ENCODE measurements at places on chromosomes 5 and 9.

GRCh38 chr5:176648474-176649194 is 1.4 kb downstream of the TSPAN17 start:
- DNase-seq = no peak

DNA sequence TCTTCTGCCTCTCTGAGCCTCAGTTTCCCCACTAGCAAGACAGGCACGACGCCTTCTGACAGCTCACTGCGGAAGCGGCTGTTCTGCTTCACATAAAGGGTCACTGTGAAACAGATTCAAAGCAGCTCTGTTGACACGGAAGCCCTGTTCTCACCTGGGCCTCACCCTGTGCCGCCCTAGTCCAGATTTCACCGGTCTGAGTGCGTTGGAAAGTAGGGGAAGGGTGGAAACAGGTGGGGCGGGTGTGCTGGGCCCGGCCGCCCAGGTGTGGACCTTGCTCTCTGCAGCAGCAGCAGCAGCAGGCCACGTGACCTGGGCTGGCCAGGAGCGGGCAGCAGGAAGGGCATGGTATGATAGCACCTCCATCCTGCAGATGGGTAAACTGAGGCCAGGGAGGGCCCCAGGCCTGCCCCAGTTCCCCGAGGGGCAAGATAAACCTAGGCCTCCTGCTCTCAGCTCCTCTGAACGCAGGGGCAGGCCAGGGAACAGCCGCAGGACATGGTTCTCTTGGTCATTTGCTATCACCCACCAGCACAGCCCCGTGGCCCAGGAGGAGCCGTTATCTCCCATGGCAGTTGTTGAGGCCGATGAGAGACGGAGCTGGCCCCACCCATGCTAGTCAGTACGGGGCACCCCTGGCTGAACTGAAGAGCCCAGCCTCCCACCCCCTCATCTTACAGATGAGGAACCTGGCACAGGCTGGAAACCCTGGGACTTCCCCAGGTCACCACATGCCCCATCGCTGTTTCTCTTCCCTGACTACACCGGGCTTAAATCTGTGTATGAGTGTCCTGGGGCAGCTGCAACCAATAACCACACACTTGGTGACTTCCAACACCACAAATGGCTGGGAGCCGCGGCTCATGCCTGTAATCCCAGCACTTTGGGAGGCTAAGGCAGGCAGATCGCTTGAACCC is 12.1 kb downstream of the PTGES2 start:
- DNase-seq = no peak

DNA sequence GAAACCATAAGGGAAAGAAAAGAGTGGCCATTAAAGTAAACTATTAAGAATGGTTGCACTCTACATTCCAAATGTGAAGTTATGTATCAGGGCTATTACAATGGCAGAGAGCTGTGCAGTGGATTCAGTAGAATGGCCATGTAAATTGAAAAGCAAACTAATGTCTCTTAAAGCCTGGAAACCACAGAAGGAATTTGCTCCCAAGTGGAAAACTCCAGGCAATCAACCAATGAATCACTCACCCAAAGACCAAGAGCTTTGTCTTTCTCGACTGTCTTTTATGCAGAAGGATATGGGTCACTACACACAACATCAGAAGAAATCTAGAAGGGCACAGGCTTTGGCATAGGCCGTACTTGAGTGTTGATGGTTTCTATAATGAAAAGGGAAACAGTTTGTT is 114.9 kb downstream of the TLE1 start:
- no peak for DNase-seq

- DNase-seq = no peak
These were observed 27.4 kb downstream of the LNPEP start for GRCh38 chr5:96963267-96963666.

DNA sequence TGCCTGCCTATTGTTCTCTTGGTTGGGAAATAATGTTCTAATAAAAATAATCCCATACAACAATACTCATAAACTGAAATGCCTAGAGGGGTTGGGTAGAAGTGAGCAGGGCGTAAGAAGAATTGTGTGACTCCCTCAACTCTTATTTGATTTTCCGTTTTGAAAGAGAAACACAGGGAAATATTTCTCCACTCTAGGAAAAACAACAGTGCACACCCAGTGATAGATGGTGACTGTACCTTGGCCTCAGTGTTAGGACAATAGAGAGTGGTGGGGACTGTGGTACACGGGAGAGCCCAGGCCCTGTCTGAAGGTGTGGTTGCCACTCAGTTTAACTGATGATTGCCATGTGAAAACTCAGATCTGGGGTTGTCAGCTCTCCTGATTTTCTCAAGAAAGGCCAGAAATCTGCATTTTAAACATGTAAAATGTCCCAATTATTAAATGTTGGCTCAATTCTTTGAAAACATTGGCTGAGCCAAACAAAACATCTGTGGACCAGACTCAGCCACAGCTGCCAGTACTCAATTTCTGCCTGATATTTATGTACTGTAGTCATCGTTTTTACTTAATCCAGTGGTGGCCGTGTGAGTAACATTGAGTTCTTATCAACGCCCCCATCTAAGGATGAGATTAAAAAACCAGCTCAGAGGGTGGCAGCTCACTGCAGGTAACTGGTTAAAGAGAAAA is 103.8 kb upstream of the ZNF618 start:
- no peak for DNase-seq

GRCh38 chr9:105757496-105758251 is 63.3 kb downstream of the TMEM38B start:
- DNase-seq = no peak

GRCh38 chr5:137615171-137615775 is 116.1 kb upstream of the SPOCK1 start:
- DNase-seq = no peak

DNA sequence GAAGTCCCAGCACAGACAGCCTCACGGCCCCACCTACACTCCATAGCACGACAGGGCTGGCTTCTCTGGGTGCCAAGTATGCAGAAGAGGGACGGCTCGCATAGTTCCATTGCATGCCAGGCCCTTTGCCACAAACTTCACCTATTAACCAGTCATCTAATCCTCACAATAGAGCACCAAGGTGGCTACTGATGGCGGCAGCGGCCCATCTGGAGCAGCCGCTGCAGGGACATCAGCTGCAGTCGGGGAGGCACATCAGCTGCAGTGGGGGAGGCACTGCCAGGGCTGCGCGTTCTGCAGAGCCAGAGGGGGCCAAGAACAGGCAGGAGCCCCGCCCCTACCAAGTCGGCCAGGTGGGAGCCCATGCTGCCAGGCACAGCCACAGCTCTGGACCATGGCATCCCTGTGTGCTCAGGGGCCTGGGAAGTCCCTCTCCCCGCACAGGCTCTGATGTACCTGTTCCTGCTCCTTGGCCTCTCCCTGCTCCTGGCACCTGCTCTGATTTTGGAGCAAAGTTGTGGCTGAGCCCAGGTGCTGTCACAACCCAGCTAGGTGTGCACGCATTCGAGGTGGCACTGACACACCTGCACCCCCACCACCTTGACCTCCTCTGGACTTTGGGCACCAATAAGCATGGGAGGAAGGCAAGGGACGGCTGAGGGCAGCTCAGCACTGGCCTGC is 61.5 kb upstream of the SYNPO start:
- no peak for DNase-seq

DNA sequence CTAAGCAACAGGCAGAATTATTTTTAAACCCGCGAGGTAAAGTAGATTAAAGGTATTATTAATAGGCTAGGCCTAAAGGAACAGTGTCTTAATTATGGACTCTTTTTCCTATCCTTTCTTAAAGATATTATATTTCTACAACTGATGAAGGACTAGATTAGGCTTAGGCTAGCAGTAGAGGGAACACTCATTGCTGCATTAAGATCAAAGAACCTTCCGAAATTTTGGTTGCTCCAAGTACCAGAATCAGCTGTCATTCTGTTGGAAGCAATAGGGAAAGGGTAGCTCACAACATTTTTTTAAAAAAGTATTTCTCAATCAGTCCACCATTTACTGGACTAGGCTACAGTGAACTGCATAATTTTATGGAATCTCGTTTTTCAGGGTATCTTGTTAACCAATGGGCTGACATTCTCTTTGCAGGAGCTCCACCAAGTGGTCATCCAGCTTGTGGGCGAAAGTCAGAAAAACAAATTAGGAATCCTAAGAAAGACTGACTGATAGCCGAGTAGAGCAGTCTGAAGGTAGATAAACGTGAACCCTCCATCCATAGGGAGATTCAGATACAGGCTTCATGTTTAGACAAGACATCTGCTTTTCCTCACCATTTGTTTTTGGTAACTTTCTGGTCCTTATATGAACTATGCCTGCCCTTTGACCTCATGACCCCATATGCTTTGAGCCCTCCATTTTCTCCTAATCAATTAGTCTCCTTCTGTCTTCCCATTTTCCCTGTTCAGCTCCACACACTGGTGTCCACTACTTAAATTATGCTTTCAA is 103.6 kb upstream of the CHD1 start:
- DNase-seq = peak; percentile 4

DNA sequence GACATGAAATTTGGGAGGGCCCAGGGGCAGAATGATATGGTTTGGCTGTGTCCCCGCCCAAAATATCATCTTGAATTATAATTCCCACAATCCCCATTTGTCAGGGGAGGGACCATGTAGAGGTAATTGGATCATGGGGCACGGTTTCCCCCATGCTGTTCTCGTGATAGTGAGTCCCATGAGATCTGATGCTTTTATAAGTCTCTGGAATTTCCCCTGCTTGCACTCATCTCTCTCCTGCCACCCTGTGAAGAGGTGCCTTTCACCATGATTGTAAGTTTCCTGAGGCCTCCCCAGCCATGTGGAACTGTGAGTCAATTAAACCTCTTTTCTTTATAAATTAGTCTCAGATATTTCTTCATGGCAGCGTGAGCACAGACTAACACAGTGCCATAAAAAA is 11.3 kb downstream of the FBXO10 start:
- DNase-seq = no peak

GRCh38 chr5:139118804-139119203 is 79.4 kb downstream of the SIL1 start:
- no peak for DNase-seq

GRCh38 chr9:79431019-79431679 is 140.6 kb upstream of the TLE4 start:
- DNase-seq = no peak

- DNase-seq = no peak
These were observed 665 bp downstream of the SLC6A3 start for GRCh38 chr5:1444361-1445189.

DNA sequence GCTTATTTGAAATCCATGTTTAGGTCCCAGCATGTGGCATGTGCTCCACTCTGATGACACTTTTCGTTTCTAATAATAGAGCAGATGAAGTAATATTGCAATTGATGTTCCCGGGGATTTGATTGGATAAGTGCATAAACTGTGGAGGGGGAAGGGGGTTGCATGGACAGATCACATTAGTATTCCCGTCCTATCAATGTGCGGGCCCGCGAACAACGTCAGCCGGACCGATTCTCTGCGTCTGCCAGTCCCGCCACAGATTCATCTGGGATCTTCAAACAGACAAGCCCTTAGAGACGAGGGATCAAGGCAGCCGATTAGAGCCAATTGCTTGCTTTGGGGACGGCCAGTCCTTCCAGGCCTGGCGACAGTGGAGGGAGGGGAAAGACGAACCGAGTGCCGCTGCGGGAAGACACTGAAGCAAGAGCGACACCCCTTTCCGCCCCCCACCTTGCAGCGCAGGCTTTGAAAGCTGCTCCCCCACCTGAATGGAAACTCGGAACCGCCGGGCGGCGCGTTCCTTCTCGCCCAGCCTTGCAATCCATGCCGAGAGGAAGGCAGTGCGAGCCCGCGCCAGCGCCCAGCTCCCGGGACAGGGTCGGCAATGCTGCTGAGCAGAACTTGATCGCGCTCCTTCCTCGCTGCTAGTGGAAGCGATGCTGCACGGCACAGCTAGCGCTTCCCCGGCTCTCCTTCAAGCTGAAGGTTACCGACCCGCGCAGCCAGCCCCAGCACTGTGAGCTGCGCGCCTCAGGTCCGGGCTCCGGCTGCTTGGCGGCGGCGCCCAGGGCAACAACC is at the start of gene RGS7BP:
Gene RGS7BP (plus strand): TSS at position 247 of the 798 bp plus-strand sequence. CDS start 610 bp downstream, outside the sequence.
- DNase-seq = no peak

DNA sequence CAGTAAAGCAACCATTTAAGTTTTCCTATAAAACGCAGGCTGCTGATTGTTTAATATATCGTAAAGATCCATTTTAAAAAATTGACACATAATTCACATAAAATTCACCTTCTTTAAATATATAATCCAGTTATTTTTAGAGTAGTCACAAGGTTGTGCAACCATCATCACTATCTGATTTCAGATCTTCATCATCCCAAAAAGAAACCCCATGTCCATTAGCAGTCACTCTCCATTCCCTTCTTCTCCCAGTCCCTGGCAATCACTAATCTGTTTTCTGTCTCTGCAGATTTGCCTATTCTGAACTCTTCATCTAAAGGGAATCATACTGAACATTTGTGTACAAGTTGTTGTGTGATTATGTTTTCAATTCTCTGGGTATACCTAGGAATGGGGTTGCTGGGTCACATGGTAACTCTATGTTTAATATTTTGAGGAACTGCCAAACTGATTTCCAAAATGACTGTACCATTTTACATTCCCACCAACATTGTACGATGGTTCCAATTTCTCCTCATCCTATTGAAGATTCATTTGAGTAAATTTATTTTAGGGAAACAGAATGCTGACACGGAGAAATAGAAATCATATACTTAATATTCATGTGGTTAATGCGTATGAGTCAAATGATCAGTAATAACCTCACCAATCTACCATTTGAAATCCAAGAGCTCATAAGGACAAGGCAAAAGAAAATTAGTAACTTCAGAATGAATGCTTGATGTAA is 57.8 kb upstream of the PLPP1 start:
- DNase-seq = no peak

DNA sequence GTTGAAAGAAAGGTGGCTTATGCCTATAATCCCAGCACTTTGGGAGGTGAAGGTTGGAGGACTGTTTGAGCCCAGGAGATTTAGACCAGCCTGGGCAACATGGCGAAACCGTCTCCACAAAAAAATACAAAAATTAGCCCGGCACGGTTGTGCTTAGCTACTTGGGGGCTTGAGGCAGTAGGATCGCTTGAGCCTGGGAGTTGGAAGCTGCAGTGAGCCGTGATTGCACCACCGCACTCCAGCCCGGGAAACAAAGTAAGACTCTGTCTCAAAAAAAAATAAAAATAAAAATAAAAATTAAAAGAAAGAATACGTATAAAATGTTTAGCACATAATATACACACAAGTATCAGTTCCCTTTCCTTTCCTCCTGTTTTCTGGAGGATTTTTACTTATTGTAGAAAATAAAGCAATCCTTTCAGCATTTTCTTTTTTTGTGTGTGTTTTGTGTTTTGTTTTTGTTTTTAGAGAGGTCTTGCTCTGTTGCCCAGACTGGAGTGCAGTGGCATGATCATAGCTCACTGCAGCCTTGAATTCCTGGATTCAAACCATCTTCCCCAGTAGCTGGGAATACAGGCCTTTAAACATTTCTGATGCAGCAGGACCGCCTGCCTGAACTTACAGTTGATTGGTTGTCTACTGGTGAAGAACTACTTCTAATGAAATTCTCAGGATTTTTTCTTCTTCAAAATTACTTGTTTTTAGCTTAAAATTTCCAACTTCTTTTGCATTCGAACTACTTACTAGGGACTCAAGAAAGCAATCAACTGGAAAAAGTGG is 4.1 kb upstream of the GPR107 start:
- no peak for DNase-seq

DNA sequence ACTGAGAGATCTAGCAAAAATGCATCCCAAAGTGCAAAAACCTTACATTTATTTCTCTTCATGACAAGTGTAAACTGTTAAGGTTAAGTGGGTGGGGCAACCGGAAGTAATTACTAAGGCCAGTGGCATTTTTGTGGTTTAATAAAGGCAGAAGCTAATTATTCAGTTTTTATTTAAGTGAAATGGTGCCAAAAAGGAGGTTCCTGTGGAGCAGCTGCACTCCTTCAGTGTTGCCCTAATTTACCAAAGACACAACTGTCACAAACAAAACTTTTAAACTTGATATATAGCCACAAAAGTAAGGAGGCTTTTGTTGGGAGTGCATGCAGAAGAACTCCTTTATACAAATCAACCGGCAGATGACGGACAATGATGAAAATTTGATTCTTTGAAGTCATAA is 81.6 kb downstream of the NDUFS4 start:
- DNase-seq = no peak

All from activated naive CD4-positive, alpha-beta T cell (primary cell).